ENCODE measurements at places on chromosomes 16 and 17. TPM values are rescaled to one million over a fixed set of nuclear protein-coding genes. Genes with fewer than 3 reads are reported as not detected.

Gene FMNL1
- 9.9 TPM for total RNA-seq

Gene MMP2
- 142 TPM for total RNA-seq

Gene SYCE1L
- 92.4 TPM for total RNA-seq

Gene C17orf100
- 1.9 TPM for total RNA-seq

Gene MMP25
- total RNA-seq: not detected

Gene ZNF668
- 8.6 TPM for total RNA-seq

Gene PLXDC1
- total RNA-seq: 0.58 TPM

Gene CACNG3
- not detected for total RNA-seq

Gene FSCN2
- total RNA-seq: 2.8 TPM

Gene TBC1D3K
- total RNA-seq: not detected

Gene TBC1D3
- not detected for total RNA-seq

Gene JPH3
- not detected for total RNA-seq

Gene SCN4A
- 1.2 TPM for total RNA-seq

Gene ABCA6
- total RNA-seq: 97.9 TPM

Gene CHST4
- not detected for total RNA-seq

Gene TMEM238L
- total RNA-seq: 190 TPM

Gene MT1G
- total RNA-seq: not detected

Gene CES2
- total RNA-seq: 893 TPM

Gene C1QL1
- 12.3 TPM for total RNA-seq

Gene PYY
- total RNA-seq: not detected

Gene GRIN2A
- 9.8 TPM for total RNA-seq

Gene TP53TG3C
- not detected for total RNA-seq

Gene HOXB13
- total RNA-seq: not detected

Gene CMTM2
- not detected for total RNA-seq

Gene SLC6A2
- total RNA-seq: not detected

Gene MYH2
- total RNA-seq: not detected

Gene NPIPA5
- total RNA-seq: 20.6 TPM

Gene PDF
- 24.1 TPM for total RNA-seq

Gene CFAP119
- total RNA-seq: 13.9 TPM

Gene EPOP
- 0.58 TPM for total RNA-seq

Gene CCR7
- total RNA-seq: not detected

Gene SPN
- total RNA-seq: 1.8 TPM

Gene TBC1D3C
- total RNA-seq: not detected

Gene RNF43
- total RNA-seq: 6.4 TPM

Gene GCSH
- 29.0 TPM for total RNA-seq

Gene PRSS21
- total RNA-seq: not detected

Gene UNC45B
- total RNA-seq: 1.5 TPM

Gene CDRT15
- total RNA-seq: not detected

All from stomach (tissue), 19 donors.